ENCODE measurements at places on chromosomes 7 and 10. TPM values are rescaled to one million over a fixed set of nuclear protein-coding genes. Genes with fewer than 3 reads are reported as not detected.

DYNC1I1 gene
- 0.12 TPM for total RNA-seq

TYW1B gene
- 4.8 TPM for total RNA-seq

PLEKHS1 gene
- total RNA-seq, result not detected

PDE6C gene
- not detected for total RNA-seq

DNA sequence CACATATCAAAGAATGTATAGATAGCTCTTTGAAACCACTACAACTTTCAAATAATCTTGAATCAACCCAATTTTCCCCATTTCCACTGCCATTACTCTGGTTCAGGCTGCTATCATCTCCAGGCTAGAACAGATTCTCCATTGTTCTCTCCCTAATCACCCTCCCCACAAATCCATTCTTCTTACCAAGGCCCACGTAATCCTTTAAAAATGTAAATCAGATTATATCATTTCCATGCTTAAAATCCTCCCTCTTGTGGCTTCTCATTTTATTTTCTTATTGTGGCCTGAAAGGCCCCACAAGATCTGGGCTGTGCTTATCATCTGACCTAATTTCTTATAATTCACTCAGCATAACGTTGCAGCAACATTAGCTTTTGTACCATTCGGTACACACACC is 3.0 kb upstream of the PON1 start:
- DNase-seq, result no peak

ZNF488 gene
- not detected for total RNA-seq

- no peak for DNase-seq
Measured at GRCh38 chr7:54978364-54979116, 40.3 kb upstream of the EGFR start.

DNA sequence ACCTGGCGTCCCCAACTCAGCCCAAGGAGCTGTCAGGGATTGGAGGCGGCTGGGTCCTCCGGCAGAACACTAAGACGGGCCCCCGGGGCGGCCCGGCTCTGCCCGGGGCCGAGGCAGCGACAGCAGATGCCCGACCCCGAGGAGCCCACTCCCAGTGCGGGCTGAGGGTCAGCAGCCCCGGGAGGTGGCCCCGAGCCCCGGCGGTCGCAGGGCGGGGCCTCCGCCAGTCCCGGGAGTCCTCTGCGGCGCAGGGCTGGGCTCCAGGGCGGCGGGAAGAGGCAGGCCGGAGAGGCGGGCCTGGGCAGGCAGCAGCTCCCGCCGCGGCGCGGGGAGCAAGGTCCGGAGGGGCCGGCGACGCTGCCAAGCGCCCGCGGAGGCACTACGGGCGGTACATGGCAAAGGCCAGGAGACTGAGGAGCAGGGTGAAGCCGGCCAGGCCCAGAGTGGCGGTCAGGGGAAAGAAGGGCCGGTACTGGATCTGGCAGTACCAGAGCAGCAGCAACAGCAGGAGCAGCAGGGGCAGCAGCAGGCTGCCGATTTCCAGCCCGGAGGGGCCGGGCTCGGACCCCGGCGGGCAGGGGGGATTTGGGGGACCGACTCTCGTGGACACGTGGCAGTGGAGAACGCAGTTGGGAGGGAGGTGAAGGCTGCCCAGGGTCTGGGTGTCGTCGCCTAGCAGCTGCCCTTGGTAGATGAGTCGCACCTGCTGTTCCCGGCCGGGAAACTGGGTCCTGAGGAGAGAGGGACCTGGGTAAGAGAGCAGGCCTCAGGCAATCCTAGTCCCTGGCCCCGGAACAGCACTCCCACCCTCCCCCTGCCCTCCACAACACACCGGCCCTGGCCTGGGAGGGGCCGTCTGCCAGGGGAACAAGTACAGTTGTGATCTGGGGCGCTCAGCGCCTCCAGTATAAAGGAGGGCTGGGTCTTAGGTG is 827 bp upstream of the FASTK start:
- no peak for DNase-seq

NUDCD3 gene
- 69.2 TPM for total RNA-seq

GRCh38 chr10:83736008-83736407 is 403.3 kb upstream of the GHITM start:
- no peak for DNase-seq

CTTNBP2 gene
- not detected for total RNA-seq

GRCh38 chr10:33111488-33112051 is 153.5 kb upstream of the ITGB1 start:
- DNase-seq, result no peak

- no peak for DNase-seq
Measured at GRCh38 chr7:128052404-128052803, 21.2 kb upstream of the LRRC4 start.

DNA sequence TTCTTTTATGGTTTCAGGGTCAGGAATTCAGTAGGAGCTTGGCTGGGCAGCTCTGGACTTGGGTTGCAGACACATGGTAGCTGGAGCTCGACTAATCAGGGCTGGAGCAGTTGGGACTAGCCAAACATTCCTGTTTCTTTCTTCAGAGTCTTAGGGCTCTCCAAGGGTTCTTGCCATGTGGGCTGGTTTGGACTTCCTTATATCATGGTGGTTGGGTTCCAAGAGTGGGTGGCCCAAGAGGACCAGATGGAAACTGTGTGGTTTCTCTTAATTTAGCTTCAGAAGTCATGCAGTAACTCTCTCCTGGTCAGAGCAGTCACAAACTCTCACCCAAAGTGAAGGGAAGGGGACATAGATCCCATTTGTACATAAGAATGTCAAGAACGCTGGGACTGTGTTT is 270.1 kb upstream of the FZD1 start:
- DNase-seq, result no peak

DNA sequence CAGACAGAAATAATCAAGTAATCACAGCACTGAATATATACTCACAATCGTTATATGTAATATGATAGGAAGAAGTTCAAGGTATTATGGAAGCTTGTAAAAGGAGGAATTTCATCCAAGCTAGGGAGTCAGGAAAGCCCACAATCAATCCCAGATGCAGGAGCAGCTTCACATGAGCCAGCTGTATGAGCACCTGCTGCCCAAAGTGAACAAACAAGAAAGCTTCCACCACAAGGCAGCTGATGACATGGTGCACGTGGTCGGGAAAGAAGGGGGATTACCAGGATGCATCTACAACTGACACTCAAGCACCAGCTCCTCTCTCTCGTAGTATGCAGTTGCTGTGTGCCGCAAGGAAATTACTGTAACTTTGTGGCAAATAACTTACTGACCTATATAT is 225.2 kb downstream of the XPNPEP1 start:
- DNase-seq, result no peak

GRCh38 chr10:75525067-75525466 is 93.6 kb downstream of the LRMDA start:
- no peak for DNase-seq

DNA sequence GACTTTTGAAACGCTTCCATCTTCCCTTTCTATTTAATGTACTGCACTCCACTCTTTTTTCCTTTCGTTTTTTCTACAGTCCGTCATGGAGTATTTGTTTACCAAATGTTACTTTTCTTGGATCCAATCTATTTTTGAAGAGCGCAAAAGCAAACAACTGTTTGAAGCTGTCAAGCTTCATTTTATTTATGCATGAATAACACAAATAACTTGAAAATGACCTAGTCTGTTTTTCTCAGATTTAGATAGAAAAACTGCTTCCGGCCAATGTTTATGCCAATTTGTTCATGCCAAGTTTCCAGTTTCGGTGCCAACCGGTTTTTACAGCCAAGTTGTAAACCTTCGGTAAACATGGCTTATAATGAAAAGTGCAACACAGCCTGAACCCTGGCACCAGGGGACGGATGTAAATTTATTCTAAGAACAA is 150.9 kb upstream of the KLF6 start:
- DNase-seq, result no peak

GRCh38 chr10:6014241-6014761 is 37.0 kb upstream of the IL15RA start:
- peak; percentile 58 for DNase-seq

GRCh38 chr10:6348096-6348874 is 145.6 kb downstream of the PFKFB3 start:
- DNase-seq, result peak; percentile 57

DNA sequence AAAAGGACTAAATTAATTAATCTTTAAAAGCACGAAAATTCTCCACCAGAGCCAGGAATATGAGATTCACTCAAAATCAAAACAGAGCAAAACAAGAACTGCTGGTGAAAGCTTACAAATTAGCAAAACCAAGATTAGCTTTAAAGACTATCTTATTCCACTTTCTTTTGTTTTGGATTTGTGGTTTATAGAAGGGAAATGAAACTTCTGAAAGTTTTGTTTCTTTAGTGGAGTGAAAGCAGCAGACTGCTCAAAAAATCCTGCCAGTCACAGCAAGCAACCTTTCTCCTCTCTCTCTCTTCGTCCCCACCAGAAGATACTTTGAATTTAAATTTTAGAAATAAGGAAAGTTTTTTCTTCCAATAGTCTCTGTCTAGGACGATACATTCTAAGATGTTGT is 7.8 kb downstream of the ACTA2 start:
- DNase-seq, result no peak

RSPH10B gene
- not detected for total RNA-seq

DNA sequence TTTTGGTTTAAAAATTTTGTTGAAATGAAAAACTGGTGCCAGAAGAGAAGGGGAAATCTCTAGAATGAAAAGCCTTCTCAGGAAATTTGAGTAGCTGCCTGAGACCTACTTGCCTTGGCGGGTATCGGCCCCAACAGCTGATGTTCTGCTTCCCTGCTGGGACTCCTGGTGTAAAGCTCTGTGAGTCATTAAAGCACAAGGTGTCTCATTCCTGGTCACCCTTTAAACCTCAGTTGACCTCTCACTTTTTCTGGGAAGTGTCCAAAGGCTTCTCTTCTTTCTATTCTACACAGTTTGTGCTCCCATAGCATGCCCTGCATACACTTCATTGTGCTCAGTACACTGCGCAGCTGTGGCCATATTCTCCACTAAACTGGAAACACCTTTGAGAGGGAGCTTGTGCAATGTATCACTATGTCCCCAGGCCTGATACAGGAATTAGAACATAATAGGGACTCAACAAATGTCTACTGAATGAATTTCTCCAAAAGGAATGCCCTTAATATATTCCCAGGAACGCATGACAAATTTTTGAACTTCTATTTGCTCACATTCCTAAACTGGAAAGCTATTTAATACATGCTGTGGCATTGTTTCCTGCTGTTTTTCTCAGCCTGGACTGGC is 303.9 kb downstream of the SDHAF3 start:
- no peak for DNase-seq

DNA sequence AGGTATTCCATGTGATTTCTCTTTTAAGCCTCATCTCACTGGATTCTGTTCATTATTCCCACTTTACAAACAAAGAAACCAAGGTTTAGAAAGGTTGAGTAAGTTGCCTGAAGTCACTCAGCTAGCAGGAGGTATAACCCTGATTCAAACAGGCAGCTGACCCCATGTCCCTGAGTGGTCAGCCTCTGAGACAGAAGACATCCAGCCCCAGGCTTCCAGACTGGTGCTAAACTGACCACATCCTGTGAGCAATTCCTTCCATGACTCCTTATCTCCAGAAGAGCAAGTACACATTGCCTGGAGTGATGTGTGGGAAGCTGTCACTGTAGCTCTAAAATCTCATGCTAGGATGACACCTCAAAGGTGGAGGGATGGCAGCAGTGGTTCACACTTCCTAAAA is 3.7 kb downstream of the PLPP4 start:
- DNase-seq, result no peak

- DNase-seq, result no peak
Measured at GRCh38 chr10:128537834-128538330, 411.7 kb upstream of the MKI67 start.

PAX4 gene
- total RNA-seq, result not detected

TMEM213 gene
- not detected for total RNA-seq

GRCh38 chr7:124515106-124515830 is 250.3 kb downstream of the GPR37 start:
- no peak for DNase-seq

- no peak for DNase-seq
Measured at GRCh38 chr7:127782654-127783559, 130.9 kb downstream of the SND1 start.

DNA sequence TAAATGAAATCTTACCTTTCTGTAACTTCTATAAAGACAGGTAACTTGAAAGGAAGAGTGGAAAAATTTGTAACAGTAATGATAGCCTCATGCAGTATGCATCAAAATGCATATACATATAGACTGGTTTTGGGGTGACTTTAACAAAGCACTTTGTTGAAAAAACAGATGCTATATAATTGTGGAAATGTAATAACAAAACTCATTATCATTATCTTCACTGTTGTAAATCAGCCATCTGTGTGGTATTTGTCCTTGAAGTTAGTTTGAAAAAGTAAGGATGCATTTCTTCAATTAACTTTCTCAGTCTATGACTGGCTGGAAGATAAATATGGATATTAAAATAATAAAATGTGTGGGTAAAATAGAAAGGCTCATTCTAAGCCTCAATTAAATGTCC is 6.1 kb upstream of the DGKB start:
- DNase-seq, result no peak

GRCh38 chr7:114916261-114916892 is 5.5 kb upstream of the MDFIC start:
- no peak for DNase-seq

DNA sequence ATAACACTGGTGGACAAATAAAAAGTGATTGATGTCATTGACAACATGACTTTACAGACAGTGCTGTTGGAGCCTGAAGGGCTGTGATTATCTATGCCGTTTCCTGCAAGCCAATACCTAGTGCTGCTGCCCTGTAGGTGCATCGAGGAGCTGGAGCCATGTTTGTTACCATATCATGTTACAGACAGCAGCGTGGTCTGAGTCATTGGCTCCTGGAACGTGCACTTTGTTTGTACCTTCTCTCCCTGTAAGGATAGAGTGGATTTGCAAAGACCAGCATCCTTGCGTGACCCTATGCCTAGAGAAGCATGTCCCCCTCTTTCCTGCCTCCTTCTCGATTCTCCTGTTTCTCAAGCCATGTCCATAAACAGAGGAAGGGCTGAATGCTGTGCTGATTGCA is 597.2 kb downstream of the TYW1 start:
- DNase-seq, result no peak

DNA sequence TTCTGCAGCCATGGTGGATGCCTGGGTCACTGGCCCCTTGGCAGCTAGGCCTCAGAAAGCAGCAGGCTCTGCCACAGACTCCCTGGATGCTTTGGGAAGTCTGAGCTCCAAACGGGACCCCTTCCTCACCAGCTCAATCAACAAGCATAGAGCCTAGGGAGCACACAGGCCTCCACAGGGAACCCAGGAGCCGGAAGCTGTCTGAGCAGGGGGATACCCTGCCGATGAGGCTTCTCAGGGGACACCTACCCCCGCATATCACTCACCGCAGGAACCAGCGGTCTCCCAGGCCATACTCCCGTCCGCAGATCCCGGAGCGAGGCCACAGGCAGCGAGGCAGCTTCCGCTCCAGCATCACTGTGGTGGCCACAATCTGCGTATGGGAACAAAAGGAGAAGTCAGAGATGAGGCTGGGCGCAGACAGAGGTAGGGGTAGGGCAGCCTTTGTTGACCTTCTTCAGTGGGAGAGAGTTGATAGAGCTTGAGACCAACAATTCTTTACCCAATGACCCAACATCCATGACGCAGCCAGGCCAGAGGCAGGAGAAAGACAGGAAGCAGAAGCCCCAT is 13.4 kb downstream of the TRPV6 start:
- no peak for DNase-seq

GRCh38 chr7:141386881-141387280 is 164.3 kb upstream of the AGK start:
- no peak for DNase-seq

Data from T-helper 17 cell (primary cell).